ENCODE measurements at places on chromosomes 5 and 9.
A peak's percentile ranks its signal among the peaks of the same experiment; 100 is the strongest.

DNA sequence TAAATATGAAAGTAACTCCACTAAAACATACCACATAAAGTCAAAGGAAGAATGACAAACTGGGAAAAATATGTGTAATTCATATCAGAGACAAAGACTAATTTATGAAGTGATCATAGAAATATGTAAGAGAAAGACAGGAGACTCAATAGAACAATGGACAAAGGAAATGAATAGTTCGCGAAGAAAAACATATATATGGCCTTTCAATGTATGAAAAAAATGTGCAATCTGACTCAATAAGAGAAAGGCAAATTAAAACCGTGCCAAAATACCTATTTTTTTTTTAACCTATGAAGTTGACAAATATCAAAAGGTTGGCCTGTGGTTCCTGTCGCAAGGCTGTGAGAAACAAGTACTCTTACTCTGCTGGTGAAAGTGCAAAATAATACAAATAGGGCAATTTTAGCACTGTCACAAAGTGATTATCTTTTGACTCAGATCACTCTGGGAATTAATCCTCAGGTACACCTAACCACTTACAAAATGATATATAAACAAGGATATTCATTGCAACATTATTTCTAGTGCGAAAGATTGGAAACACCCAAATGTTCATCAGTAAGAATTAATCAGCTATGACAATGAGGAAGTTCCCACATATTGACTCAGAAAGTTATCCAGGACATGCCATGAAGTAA is 3.7 kb downstream of the C9 start:
- no peak for DNase-seq

DNA sequence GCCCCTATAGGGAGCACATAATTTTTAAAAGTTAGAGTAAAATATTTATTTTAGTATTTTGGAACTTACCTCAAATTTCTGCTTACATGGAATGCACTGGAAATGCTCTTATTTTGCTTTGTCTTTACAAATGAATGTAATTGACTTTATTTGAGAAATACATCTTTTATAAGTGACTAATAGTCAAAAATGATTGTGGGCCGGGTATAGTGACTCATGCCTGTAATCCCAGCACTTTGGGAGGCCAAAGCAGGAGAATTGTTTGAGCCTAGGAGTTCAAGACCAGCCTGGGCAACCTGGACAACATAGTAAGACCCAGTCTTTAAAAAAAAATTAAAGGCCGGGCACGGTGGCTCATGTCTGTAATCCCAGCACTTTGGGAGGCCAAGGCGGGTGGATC is 5.8 kb downstream of the HMGCR start:
- peak; percentile 32 for DNase-seq

DNA sequence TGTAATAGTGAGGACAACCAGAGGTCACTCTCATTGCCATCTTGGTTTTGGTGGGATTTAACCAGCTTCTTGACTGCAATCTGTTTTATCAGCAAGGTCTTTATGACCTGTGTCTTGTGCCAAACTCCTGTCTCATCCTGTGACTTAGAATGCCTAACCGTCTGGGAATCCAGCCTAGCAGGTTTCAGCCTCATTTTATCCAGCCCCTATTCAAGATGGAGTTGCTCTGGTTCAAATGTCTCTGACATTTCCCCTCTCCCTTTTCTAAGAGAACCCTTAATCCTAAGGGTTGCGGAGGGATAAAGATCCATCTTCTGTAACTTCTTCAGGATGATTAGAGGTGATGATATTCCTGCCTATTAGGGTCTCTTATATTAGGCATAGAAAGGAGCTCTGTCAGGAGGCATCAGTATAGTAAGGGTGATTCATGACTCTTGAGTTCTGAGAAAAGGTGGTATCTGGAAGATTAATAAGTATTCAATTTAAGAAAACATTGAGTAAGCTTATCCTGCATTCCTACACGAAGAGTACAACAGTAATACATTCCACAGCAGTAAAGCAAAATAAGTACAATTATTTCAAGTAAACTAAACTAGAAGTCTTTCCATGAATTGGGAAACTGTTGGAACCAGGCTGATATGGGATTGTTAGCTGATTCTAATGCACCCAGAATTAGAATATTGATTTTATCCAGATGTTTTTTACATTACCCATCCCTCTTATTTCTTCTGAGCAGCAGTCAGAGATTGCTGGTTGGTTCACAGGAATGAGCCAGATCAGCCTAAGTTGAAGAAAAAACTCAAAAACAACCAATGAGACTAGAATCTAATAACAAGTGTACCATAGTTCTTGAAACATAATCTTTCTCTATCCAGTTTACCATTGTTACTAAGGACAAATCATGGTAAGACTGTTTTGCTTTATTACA is 39.9 kb downstream of the SHC3 start:
- DNase-seq = peak; percentile 80

GRCh38 chr5:150595466-150596031 is 44.9 kb upstream of the SYNPO start:
- peak; percentile 53 for DNase-seq

DNA sequence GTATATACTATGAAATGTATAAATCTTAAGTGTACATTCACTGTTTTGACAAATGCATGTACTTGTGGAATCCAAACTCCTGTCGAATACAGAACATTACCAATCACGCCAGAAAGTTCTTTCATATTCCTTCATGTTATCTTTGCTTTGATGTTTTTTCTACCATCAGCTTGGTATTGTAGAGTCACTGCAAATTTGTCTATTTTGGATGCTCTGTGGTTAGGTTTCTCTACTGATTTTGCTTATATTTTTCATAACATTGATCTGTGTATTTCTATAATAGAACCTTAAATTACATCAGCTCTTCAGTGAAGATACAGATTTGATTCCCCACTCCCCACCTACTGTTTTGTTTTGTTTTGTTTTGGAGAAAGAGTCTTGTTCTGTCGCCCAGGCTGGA is 30.8 kb downstream of the HABP4 start:
- no peak for DNase-seq

GRCh38 chr9:125612616-125613015 is 94.4 kb downstream of the MAPKAP1 start:
- no peak for DNase-seq
